ENCODE measurements at places on chromosomes 6 and 20. TPM values are rescaled to one million over a fixed set of nuclear protein-coding genes. Genes with fewer than 3 reads are reported as not detected.
A peak's percentile ranks its signal among the peaks of the same experiment; 100 is the strongest.

DNA sequence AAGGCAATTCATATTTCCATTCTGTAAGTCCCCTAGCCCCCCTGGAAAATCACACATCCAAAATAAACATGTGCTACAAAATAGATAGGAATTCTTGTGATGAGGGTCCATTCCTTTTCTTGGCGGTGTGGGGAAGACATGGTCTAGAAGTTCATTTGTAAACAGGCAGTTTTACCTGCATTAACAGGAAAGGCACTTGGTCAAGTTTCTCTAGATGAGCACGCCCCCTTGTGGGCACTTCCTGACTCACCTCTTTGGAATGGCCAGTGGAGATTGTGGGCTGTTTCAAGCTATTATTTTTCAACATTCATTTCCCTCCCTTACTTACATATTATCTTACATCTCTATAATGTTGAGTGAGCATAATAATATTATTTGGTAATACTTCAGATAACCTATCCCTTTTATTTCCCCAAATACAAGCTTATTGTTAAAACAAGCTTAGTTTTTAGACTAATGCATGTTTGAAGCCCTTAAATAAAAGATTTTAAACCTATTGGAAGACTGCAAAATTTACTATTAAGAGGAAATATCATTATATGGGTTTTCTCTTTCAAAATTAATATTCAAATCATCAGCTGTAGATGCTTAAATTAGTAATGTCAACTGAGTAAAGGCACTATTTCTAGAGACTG lies 92.1 kb downstream of the TASP1 start:
- no peaks in the 10 kb centered on the region for H3K27me3 ChIP-seq
- H3K4me1 ChIP-seq: no peaks in the 10 kb centered on the region
- no peak overlapping the region for H3K27ac ChIP-seq
- peak; percentile 69 for DNase-seq

DNA sequence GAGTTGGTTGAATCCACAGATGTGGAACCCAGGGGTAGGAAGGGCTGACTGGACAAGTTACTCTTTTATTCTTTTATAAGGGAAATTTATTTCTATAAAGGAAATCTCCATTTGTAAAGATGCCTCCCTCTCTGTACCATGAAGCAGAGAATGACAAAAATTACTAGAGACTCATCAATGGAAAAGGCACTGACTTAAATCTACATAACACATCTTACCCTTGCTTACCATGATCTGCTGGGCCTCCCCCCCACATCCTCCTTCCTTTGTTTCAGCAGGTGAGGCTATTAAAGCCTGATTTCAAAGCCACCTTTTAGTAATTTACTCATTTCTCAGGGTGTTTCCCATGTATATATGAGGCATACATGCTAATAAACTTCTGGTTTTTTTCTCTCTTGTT lies 130.2 kb upstream of the HDDC2 start:
- DNase-seq: no peak
- no peak overlapping the region for H3K4me3 ChIP-seq
- H3K4me1 ChIP-seq: no peaks in the 10 kb centered on the region
- H3K36me3 ChIP-seq: no peaks in the 10 kb centered on the region
- no peaks in the 10 kb centered on the region for H3K27me3 ChIP-seq

The PAX1 gene
- not detected for total RNA-seq

The CCN6 gene
- total RNA-seq: not detected

The PROKR2 gene
- total RNA-seq: not detected

The NDRG3 gene
- 35.0 TPM for total RNA-seq

DNA sequence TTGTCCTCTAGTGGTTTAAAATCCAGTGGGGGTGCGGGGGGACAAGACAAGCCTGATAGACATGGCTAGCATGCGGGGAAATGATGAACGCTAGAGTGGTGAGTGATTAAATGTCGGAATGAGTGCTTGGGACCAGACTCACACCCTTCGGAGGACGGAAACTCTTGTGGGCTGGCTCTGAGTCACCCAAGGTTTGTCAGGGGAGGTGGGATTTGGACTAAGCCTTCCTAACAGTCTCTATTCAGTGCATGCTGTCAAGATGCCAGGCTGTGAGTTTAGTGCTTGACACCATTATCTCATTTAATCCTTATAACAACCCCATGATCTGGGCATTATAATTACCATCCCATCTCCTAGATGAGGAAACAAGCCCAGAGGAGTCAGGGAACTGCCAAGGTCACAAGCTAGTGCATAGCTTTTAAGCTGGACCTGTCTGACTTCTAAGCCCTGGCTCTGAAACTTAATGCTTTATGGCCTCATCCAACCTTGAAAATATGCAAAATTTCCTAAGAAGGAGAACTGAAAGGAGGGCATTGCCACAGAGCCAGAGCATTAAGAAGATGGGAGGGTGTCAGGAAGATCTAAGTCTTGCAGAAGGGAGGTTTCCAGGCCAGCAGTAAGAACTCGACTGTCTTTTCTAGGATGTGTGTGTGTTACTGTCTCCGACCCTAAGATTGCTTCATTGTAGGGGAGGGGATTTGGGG lies 168.7 kb upstream of the LRFN2 start:
- peak; percentile 22 for DNase-seq
- H3K27me3 ChIP-seq: no peaks in the 10 kb centered on the region
- H3K4me1 ChIP-seq: peaks cover 5% of the 10 kb centered on the region
- no peaks in the 10 kb centered on the region for H3K36me3 ChIP-seq

DNA sequence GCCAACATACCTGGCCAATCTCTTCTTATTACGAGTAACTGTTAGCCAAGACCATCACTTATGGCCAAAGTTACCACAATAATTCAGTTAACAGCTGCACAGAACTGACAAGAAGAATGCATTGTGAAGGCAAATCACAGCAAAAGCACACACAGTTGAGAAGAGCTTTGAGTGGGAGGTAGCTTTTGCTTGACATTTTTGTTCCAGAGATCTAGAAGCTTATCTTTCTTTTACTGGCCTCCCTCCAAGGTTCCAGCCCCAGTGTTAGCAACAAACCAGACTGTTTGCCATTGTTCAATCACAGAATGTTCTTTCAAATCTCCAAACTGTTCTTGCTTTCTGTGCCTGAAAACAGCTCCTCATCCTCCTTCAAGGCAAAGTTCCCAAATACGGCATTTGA lies 35.9 kb upstream of the IRAK1BP1 start:
- H3K27ac ChIP-seq: no peak overlapping the region
- H3K27me3 ChIP-seq: no peaks in the 10 kb centered on the region
- no peaks in the 10 kb centered on the region for H3K36me3 ChIP-seq
- H3K4me3 ChIP-seq: no peak overlapping the region
- peak; percentile 34 for DNase-seq
- no peaks in the 10 kb centered on the region for H3K4me1 ChIP-seq

DNA sequence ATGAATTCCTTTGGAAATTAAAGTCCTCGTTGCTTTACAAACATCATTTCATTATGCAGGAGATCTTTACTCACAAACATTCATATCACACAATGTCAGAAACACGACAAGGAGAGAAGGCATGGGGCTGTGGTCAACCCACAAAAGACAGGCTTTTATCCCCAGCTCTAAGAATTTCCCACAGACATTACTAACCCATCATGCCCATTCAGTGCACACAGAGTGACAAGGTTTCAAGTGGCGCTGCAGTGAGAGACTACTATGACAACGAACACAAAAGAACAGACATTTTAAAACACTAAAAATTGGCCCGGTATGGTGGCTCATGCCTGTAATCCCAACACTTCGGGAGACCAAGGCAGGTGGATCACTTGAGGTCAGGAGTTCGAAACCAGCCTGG lies 579.8 kb upstream of the AGPAT4 start:
- no peak overlapping the region for H3K4me3 ChIP-seq
- no peaks in the 10 kb centered on the region for H3K36me3 ChIP-seq
- H3K4me1 ChIP-seq: no peaks in the 10 kb centered on the region
- H3K27ac ChIP-seq: no peak overlapping the region
- DNase-seq: no peak

DNA sequence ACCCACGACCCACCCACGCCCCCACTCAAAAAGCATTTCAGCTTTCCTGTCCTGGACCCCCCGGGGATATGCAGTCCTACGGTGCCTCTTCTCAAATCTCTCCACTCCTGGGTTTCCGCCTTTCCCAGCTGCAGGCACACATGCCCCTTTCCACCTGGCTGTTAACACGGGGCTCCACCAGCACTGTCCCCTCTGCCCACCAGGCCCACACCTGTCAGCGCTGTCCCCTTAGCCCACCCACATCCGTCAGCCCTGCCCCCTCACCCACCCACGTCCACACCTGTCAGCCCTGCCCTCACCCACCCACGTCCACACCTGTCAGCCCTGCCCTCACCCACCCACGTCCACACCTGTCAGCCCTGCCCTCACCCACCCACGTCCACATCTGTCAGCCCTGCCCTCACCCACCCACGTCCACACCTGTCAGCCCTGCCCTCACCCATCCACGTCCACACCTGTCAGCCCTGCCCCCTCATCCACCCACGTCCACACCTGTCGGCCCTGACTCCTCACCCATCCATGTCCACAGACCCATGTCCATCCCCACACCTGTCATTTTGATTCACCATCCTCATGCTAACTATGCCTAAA lies 11.6 kb downstream of the RNASET2 start:
- no peak overlapping the region for H3K4me3 ChIP-seq
- no peak for DNase-seq
- no peaks in the 10 kb centered on the region for H3K27me3 ChIP-seq
- no peaks in the 10 kb centered on the region for H3K36me3 ChIP-seq

Measured in uterus (tissue), 4 donors.